ENCODE measurements at places on chromosomes 2 and 18.

DNA sequence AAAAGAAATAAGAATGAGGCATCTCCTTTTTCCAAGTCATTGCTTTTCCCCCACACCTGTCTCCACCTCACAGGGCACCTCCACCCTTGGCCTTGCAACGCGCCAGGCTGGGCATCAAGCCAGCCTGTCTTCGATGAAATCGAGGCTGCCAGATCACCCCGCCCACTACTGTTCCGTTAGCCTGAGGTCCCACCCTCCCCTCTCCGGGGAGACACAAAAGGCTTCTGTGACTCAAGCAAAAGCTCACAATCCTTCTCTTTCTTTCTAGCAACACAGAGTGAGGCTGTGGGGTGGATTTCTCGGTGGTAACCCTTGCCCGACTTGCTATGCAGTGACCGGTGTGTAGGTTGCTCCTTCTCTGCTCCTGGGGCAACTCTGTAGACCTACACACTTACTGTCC lies 9.9 kb downstream of the TNP1 start:
- peak; percentile 39 for DNase-seq

- no peak for DNase-seq
These were observed 30.2 kb downstream of the UGP2 start for GRCh38 chr2:63871864-63872263.

DNA sequence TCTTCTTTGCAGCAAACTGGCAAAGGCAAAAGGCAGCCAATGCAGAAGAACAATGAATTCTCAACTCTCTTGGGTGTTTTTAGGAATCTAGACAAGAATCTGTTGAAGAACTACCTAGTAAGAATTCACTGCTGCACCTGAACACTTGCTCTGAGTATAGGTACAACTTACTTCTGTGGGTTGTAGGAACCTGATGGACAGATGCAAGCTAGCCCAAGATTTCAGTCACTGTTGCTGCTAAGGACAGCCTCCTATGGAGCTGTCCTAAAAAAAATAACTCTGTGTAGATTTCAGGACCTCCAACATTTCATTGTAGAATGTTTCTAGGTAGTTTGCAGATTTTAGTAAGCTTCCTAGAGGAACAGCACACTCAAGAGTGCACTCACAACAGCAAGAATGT lies 363.5 kb downstream of the CBLN2 start:
- DNase-seq, result no peak

- DNase-seq, result no peak
These were observed 16.7 kb upstream of the STAT1 start for GRCh38 chr2:191030521-191031154.

DNA sequence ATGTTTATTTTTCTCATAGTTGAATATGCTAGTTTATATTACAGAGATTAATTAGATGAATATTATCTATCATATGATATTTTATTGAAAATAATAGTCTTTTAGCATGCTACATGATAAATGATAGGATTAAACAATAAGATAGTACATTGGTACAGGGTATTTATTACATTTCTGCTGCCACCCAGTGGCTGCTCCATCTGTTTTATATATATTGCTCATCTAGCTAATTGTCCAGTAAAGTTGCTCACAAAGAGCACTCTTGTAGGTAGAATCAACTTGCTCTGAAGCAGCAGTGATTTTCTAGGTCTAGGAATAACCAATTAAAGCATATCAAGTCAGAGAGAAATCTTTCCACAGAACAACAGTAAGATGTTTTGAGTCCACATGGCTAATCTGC lies 183.3 kb downstream of the ASXL3 start:
- no peak for DNase-seq

DNA sequence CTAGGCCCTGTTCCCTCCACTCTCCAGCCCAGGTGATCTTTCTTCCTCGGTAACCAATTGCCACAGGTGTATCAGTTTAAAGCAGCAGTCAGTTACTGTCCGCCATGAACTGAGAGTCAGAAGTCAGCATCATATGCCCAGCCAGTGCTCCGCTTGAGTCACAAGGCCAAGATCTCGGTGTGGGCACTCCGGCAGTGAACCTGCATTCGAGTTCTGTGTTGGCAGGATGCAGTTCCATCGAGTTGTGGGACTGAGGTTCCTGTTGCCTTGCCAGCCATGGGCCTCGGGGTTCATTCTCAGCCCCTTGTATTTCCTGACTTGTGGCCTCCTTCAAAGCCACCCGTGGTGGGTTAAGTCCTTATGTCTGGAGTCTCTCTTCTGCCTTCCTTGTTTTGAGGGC lies 3.1 kb upstream of the TMEM185B start:
- DNase-seq, result no peak

GRCh38 chr2:219175928-219176817 lies 552 bp downstream of the CNPPD1 start:
- DNase-seq, result peak; percentile 29

DNA sequence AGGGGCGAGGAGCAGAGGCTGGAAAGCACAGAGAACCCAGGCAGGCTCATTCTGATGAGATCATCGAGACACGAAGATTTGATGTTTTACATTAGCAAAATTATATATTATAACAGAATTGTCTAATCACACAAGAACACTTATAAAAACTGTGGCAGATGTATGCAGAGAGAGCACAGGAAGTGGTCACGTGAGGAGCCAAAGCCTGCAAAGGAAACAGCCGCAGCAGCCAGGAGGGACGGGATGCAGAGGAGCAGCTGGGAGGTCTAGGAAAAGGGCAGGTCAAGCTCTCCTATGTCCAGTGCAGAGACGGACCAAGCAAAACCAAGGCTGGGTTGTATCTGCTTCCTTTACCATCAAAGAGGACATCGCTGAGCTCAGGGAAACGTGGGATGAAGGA lies 355.1 kb upstream of the MYT1L start:
- no peak for DNase-seq

DNA sequence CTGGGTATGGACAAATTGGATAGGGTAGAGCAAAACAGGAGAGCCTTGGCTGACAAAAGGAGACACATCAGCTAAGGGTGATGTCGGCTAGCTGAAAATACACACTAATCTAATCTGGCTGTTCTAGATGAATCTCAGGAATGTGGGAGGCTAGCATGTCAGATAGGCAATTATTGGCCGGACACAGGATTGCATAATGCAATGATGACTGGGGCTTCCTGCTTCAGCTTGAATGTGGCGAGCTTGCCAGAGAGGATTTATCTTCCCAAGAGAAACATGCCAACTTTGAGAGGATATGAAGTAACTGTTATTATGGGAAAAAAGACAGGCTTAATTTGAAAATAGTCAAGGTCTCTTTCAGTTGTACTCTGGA lies 102.4 kb downstream of the TRIB2 start:
- no peak for DNase-seq

DNA sequence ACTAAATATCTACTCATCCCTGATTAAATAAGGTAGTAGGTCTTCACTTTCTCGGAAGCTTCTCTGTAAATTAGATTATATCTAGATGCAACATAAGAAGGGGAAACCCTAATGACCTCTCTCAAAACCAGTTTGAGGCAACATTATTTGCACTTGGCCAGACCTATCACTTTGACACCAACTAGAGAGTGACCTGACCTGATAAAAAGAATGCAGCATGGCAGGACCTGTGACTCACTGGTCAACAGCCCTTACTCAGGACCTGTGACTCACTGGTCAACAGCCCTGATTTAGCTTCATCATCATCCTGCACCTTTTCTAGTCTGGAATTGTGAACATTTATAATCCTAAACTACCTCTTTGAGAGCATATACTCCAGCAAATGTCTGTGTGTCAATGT lies 1957.7 kb upstream of the CELF4 start:
- DNase-seq, result no peak

- DNase-seq, result no peak
These were observed 185.5 kb downstream of the MYCN start for GRCh38 chr2:16125614-16126516.

- no peak for DNase-seq
These were observed 7.7 kb downstream of the CD28 start for GRCh38 chr2:203714112-203714511.

- DNase-seq, result no peak
These were observed 5.5 kb upstream of the CCDC74A start for GRCh38 chr2:131521961-131522781.
